ENCODE measurements at places on chromosomes 5 and 9.

GRCh38 chr5:180825768-180826525 lies 23.3 kb upstream of the MGAT1 start:
- peak; percentile 84 for DNase-seq

GRCh38 chr5:44862808-44863207 lies 54.1 kb downstream of the MRPS30 start:
- DNase-seq = peak; percentile 30

GRCh38 chr9:122059214-122059954 lies 33.7 kb downstream of the TTLL11 start:
- no peak for DNase-seq

DNA sequence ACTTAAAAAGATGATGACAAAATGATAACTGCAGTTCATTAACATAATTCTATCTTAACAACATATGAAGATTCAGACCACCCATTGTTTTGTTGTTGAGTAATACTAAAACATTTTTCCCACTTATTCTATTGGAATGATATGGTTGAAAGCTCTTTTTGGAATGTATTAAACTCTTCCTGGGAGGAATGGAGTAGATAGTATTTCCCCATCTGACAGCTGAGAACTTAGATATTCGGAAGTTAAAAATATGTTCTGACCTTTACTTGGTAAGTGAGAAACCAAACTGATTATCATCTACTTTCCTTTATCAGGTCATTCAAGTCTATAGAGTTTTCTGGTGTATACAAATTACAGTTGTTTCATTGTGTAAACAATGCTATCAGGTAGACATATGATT lies 452.9 kb downstream of the CSNK1G3 start:
- DNase-seq = no peak

- DNase-seq = no peak
Measured at GRCh38 chr5:80740999-80741398, 86.2 kb upstream of the DHFR start.

DNA sequence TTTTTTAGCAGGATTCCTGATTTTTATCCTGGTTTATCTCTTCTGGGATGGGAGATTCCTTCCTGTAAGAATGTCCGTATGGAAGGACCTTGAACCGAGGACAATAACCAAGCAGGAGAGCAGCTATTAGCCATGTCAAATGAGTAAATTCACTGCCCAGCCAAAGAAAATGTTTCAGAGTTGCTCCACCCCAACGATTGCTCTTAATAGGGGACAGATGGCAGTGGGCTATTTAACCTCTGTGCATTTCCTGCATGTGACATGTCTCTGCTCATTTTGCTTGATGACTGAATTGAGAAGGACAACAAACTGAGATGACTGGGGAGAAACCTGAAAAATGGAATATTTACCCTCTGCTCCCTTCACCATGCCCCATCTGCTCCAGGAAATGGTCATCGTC lies 479.9 kb upstream of the ZNF462 start:
- DNase-seq = no peak

GRCh38 chr5:2000591-2000990 lies 117.9 kb upstream of the IRX4 start:
- DNase-seq = no peak

DNA sequence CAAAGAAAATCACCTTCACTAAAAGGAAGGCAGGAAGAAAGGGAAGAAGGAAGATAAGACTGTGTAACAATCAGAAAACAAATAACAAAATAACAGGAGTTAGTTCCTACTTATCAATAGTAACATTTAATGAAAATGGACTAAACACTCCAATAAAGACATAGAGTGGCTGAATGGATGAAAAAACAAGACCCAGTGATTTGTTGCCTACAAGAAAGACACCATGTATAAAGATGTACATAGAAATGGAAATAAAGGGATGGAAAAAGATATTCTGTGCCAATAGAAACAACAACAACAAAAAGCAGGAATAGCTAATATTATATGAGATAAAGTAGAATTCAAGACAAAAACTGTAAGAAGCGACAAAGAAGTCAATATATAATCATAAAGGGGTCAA lies 116.8 kb downstream of the LURAP1L start:
- no peak for DNase-seq

- no peak for DNase-seq
Measured at GRCh38 chr9:93291536-93292287, 107.8 kb downstream of the WNK2 start.

- no peak for DNase-seq
Measured at GRCh38 chr5:67816456-67816855, 399.1 kb upstream of the PIK3R1 start.

DNA sequence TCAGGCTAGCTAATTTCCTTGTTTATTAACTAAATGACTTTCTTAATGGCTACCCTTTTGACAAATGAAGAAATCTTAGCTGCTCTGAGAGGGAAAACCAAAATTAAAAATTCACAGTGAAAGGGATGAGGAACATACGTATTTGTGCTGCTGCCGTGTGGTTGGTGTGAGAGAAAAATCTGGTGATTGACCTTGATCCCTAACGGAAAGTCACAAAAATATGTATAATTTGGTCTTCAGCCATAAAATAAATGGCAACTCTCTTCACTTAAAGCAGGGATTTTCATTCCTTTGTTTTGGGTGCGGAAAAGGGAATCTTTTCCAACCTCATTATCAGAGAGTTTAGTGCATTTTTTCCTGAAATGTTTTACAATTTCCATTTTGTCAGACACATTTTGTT lies 40.4 kb downstream of the PAM start:
- no peak for DNase-seq

DNA sequence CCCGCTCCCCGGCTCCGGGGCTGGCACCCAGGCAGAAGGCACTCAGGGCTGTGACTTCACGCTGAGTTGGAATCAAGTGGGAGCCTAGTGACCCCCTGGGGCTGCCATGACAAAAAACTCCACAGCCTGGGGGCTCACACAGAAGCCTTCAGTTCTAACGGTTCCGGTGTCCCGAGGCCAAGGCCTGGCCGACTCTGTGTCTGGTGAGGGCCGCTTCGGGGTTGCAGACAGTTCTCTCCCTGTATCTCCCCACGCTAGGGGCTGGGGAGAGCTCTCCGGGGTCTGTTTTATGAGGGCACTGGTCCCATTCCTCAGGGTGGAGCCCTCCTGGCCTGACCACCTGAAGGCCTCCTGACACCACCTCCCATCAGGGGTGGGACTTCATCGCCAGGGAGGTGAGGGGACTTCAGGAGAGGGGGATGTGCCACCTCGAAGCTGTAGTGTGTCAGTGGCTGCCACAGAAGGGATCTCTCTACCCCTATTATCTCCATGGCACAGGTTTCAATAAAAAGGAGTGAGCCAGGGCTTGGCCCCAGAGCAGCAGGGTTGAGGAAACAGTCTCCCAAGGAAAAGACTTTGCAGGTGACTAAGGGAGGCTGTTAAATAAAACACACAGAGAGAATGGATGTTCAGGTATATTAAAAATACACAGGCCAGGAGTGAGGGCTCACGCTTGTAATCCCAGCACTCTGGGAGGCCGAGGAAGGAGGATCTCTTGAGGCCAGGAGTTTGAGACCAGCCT lies 1.5 kb upstream of the SLC6A3 start:
- no peak for DNase-seq

GRCh38 chr5:97063251-97063650 lies 79.2 kb downstream of the LIX1 start:
- DNase-seq = no peak

DNA sequence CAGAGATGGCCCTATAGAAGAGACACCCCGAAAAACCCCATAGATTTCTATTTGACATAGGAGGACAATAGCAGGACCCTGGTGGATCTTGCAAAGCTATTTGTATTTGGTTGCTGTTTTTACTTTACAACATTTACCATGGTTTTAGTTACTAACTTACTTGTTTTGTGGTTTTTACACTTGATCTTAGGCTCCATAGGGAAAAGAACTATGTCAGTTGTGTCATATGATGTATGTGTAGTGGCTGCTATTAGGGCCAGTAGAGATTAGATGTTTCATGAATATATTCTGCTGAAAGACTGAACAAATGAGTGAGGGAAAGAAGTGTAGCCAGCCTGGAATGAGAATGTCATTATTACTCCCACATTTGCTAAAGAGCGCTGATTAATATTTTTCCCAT lies 388.1 kb downstream of the SEMA5A start:
- DNase-seq = no peak

DNA sequence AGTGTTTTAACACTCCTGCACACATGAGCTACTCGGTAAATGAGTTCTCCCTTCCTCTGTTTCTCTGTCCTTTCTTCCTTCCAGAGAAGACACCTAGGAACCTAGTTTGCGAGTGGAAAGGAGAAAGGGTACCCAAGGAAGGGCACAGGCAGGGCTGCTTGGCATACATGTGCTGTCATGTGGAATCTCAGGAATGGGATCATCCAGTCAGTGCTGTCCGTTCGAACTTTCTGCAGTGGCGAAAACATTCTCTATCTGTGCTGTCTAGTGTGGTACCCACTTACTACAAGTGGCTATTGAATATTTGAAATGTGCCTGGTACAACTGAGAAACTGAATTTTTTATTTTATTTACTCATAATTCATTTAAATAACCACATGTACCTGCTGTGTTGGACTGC lies 28.0 kb downstream of the NLN start:
- DNase-seq = no peak

GRCh38 chr5:673831-674629 lies 19.1 kb downstream of the TPPP start:
- no peak for DNase-seq

DNA sequence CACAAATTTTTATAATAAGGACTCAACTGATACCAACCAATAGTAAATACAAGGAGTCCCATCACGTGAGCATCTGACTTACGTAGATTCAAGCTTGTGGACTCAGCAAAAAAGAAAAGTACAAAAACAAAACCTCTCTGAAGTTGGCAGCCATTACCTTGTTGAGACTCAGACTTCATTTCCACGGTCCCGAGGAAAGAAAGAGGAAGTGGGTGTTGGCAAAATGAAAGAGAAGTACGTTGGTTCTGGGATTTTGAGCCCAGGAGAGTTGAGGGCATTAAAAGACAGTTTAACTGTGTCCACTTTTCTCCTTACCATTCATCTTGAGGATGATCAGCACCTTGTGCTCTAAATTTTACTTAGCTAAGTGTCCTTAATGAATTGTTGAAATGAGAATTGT lies 26.7 kb downstream of the NCBP1 start:
- no peak for DNase-seq

DNA sequence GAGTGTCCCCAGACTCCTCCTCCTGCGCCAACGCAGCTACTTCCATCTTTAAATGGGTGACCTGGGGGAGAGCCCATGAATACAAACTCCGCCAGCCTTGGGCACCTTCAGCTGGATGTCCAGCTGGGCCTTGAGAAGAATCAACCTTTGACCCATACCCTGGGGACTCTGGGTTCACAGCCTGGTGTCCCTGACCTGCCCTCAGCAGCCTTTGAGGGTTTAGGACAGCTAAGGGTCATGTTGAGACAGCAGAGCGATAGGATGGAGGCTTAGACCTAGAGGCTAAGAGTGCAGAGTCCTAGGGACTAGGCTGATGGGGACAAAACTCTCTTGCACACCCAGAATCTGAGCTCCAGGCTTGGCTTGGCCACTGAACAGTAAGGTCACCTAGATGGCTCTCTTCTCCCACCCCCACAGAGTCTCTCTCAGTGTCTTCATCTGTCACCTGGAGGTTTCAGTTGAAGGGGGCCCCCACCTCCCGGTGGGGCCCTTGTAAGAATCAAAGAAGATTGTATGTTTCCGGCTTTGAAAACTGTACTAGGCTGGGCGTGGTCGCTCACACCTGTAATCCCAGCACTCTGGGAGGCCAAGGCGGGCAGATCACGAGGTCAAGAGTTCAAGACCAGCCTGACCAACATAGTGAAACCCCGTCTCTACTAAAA lies 6.7 kb upstream of the AQP3 start:
- DNase-seq = no peak

GRCh38 chr9:84667571-84668195 lies 1.8 kb upstream of the NTRK2 start:
- no peak for DNase-seq

GRCh38 chr5:150429410-150429873 lies 16.7 kb upstream of the CD74 start:
- DNase-seq = no peak

DNA sequence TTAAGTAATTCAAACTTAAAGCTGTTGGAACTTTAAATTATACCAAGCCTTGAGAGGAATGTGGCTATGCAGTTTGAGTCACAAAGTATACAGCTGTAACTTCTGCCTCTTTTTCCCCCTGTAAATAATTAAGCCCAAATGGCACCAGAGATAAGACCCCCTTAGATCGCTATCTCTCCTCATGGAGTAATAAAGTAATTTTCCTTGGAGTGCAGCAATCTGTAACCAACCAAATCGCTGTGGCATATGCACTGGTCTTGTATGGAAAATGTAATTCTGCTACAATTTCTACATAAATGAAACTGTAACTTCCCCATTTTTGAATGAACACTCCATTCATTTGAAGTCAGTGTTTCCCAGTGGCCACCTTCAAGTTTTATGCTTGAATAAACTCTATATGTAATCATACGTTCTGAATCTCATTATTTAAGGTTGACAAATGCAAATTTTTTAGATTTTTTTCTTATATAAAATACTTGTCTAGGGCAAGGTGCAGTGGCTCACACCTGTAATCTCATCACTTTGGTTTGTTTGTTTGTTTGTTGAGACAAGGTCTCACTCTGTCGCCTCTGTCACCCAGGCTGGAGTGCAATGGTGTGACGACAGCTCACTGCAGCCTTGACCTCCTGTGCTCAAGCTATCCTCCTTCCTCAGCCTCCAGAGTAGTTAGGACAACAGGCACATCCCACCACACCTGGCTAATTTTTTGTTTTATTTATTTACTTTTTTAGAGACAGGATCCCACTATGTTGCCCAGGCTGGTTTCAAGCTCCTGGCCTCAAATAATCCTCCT lies 12.3 kb downstream of the SUSD1 start:
- no peak for DNase-seq

- DNase-seq = no peak
Measured at GRCh38 chr9:136203408-136204144, 1.4 kb downstream of the LHX3 start.

DNA sequence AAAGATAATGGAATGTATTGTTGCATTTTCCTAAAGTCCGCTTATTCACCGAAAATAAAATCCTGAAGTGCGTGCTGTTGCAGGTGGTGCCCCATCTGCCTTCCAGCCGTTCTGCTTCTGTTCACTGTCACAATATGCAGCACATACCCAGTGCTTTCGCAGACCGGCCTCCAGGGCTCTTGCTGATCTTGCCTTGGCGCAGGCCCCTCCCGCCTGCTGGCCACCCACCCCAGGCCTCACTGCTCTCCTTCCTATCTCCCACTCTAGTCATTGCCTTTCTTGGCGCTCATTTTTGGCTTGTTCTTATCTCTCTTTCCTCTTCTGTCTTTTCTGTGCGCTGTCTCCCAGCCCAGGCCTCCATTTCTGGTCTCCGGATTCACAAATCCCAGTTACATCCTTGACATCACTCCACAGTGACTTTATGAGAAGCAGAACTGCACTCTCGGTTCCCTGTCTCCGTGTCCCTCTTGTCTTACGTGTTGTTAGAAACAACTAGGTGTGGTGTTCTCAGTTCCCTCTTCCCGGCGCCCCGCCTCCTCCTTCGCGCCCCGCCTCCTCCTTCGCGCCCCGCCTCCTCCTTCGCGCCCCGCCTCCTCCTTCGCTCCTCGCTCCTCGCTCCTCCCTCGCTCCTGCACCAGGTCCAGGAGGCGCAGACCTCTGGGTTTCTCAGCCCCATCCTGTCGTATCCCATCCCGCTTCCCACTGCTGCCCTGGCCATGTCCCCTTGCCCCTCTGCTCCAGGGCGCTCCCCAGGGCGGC lies 201.7 kb upstream of the OTULINL start:
- DNase-seq = no peak

Measured in A172 (cell line).